Left forelimb (tissue), 1 donor: ENCODE measurements at places on chromosomes 13 and 19.

- no peak for DNase-seq
These were observed 188.3 kb downstream of the KLF12 start for GRCh38 chr13:73945871-73946270.

DNA sequence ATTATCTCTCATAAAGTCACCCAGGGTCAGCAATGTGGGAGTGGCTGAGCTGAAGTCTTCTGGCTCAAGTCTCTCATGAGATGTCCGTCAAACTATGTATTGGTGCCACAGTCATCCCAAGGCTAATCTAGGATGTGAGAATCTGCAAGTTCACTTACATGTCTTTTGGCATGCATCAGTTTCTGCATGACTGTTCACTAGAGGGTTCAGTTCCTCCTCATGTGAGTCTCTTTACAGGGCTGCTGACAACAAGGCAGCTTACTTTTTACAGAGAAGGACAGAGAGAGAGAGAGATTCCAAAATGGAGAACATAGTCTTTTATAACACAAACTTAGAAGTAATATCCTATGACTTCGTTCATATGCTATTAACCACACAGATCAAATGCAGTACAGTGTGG is 328.8 kb upstream of the SLITRK1 start:
- DNase-seq, result no peak

- no peak for DNase-seq
These were observed 78.4 kb downstream of the FAM216B start for GRCh38 chr13:42859760-42860159.

DNA sequence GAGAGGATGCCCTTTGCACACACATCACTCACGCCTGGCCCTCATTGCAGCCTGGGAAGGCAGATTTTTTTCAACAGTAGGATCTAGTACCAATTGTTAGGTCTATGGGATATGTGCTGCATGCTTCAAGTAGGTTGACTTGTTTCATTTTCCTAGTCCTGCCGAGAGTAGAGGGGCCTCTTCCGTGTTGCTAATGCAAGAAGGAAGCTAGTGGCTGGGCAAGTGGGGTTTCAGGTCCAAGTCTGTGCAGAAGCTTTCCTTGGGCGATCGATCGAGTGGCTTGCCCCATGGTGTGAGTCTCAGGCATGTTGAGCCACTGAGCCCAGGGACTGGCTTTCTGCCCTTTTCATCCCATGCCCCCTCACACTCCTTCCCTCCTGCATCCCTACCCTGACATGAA is 13.7 kb downstream of the ILF3 start:
- no peak for DNase-seq

GRCh38 chr19:574658-575526 is 2.5 kb downstream of the BSG start:
- no peak for DNase-seq

DNA sequence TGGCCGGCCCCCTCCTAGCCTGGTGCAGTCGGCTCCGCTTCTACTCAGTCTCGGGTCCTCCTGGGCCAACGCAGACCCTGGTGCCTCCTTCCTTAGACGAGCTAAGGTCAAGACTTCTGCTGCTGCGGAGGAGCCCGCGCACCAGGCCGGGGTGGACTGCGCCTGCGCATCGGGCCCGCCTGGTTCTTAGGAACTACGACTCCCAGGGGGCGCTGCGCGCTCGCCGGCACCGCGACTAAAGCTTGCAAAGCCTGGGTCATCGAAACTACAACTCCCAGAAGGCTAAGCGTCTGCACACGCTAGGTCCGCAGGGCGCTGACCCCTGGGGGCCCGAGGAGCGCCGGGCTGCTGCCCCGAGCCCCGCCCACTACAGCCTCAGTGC is at the start of gene ZNF835:
Gene ZNF835, minus strand, starts transcription at position 145 of the 382 bp plus-strand sequence. CDS start 6,559 bp downstream, outside the sequence.
- DNase-seq, result peak; percentile 93

DNA sequence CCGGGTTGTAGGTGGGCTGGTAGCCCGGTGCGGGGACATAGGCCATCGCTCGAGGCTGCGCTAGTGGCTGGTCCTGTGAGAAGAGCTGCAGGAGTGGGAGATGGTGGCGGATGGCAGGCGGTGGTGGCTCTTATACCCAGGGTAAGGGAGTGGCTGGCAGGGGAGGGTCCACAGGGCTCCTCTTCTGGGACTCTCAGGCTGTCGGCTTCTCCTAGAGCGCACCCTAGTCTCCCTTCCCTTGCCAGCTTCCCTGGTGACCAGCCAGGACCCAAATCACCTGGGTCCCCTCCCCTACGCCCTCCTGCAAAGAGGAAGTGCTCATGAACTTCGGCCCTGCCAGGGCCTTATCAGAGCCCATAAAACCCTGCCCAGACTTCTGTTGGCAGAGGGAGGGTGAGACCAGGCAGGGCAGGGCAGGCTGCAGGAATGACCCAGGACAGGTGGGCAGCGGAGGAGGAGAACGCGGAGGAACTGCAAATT is at the start of gene LGALS4:
Gene LGALS4, minus strand, starts transcription at position 105 of the 480 bp plus-strand sequence. Its CDS starts 59 bp downstream, at position 46.
- no peak for DNase-seq

- DNase-seq, result no peak
These were observed 431.2 kb downstream of the FOXO1 start for GRCh38 chr13:40235160-40235796.

GRCh38 chr13:66399873-66400272 is 830.3 kb downstream of the PCDH9 start:
- no peak for DNase-seq

- no peak for DNase-seq
These were observed 19.2 kb downstream of the CKM start for GRCh38 chr19:45303269-45304060.

GRCh38 chr19:47540748-47541147 is 25.9 kb upstream of the NAPA start:
- DNase-seq, result no peak

DNA sequence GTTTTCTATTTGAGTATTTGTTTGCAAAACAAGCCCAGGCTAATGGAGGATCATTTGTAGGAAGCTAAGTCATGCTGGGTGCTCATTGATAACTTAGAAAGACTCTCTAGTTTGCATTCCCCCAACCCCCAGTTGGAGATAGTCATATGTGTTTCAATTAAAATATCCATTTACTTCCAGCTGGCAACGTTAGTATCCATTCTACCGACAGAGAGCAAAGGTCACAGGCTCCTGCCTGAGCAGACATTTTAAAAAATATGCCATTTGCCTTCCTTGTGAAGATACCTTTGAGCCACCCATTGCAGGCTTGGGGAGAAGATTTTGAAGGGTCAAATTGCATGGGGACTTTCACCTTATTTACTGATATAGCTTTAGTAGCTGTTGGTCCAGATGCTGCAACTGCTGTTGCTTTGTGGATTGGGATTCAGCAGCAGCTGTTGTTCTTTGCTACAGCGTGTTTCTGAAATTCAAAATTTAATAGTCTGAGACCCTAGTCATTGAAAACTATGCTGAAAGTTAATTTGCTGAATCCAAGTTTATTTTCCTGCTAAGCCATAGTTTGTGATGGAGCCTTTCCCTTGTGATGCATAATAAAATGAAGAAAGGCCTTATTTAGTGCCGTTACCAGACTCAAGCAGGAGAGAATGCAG is 335.1 kb downstream of the GPC6 start:
- peak; percentile 58 for DNase-seq

- DNase-seq, result no peak
These were observed 16.3 kb downstream of the MYO9B start for GRCh38 chr19:17091758-17092333.

GRCh38 chr19:31317093-31317492 is 32.1 kb downstream of the TSHZ3 start:
- no peak for DNase-seq

- DNase-seq, result no peak
These were observed 32.6 kb upstream of the SLC46A3 start for GRCh38 chr13:28751175-28751960.

DNA sequence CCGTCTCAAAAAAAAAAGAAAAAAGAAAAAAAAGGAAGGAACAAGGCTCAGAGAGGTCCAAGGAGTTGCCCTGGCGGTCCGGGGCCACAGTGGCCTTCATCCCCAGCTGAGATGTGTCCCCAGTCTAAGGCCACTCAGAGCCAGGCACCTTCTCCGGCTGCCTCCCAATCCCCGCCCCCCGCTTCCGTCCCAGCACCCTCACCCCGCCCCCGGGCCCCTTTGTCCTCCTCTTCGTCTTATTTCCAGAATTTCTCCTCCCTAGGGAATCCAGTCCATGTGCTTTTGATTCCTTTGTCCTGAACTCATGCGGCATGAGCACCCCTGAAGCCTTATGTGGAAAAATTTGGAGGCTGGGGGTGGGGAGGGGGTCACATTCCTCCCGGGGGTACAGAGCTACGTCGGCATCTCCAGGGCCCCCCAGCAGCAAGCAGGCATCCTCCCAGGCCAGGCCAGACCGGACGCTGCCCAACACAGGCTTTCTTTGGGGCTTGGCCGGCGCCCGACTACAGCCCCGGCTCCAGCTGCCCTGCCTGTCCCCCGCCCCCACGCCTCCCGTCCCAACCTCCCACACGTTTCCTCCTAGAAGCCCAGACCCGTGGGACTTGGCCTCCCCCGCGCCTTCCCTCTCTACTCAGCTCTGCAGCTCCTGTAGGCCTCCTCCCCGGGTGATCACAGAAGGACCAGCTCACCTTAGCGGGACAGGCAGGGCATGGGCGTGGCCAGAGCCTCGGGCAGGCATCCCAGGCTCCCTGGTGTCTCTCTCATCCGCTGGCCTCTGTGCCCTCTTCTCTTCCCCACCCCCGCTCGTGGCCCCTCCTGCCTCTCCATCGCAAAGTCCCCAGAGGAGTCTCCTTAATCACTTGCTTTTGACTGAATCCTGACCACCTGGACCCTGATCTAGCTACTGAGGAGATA is 17.8 kb upstream of the ADGRE5 start:
- peak; percentile 75 for DNase-seq

GRCh38 chr13:51041126-51041525 is 69.9 kb downstream of the C13orf42 start:
- peak; percentile 2 for DNase-seq

DNA sequence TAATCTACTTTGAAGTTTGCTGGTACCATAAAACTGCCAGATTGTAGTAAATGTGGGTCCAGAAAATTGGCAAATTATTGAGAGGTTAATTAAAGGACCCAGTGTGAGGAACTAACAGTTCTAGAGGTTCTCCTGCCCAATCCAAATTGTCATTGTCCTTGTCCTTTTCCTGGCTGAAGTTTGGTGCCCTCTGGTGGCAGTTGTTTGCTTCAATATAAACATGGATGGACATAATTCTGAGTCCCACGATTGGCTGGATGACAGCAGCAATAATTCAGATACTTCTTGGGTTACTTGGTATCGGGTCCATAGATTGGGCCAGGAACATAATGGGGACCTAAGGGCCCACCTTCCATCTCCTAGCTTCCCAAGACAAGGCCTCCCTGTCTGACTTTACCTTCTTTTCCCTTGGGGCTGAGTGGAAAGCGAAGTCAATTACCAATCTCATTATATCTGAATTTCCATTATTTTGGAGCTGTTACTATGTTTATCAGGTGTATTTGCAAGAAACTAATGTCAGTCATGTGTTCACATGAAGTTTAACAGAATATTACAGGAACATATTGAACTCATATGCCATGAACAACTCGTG is 33.8 kb upstream of the GARRE1 start:
- no peak for DNase-seq

- DNase-seq, result no peak
These were observed 22.3 kb downstream of the KCTD4 start for GRCh38 chr13:45178349-45179162.

DNA sequence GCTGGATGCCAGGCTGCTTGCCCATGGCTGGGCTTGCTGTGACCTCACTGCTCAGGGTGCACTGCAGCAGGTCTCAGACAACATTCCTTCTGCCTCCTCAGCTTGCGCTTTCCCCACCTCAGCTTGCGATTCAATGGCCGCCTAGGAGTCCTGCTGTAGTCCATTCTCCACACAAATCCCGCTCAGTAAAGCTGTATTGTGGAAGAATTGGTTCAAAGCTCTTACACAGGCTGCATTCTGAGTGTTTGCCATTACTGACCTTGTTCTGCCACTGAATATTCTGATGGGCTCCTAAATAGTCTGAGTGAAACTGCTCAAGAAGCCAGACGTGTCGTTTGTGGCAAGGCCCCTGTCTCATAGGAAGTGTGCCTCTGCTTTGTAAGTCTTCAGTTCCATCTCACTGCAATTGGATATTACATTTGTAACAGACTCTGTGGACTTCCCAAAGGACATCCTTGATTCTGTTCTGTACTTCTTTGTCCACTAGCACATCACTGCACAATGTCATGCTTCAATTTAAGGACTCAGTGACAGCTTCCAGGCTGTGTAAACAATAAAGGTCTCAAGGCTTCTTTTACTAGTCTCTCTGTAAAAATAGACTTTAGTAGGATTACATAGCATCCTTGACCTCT is 49.8 kb downstream of the KATNAL1 start:
- DNase-seq, result no peak

DNA sequence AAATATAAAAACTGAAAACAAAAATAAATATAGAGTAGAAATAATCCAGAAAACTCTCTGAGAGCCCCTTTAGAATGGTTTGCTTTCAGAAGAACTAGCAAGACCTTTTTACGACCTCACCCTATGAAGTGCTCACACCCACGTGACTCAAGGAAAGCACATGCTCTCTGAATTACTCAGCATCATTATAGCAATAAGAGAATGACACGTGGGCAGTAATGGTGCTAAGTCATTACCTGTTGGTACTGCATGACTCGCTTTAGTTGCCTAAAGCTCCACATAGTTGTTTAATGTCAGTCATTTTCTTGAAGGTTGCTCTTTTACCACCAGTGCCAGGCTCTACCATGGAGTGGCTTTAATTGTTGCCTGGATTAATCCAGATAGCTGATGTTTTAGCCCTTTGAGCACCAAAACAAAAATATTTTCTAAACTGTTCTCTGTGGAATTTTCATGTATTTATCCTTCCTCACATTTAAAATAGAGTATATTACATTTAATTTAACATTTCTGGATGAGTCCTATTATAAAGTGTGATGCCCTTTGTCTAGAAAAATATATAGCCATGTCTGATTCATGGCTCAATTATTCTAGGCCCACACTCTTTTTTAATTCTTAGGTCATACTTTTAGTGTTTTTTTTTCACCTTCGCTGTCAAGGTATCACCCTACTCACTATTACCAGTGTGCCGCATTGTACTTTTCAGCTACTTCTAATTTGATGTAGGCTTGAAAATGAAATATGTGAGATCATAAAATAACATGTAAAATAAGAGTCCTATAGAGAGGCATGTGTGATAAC is 56.8 kb downstream of the THSD1 start:
- no peak for DNase-seq

DNA sequence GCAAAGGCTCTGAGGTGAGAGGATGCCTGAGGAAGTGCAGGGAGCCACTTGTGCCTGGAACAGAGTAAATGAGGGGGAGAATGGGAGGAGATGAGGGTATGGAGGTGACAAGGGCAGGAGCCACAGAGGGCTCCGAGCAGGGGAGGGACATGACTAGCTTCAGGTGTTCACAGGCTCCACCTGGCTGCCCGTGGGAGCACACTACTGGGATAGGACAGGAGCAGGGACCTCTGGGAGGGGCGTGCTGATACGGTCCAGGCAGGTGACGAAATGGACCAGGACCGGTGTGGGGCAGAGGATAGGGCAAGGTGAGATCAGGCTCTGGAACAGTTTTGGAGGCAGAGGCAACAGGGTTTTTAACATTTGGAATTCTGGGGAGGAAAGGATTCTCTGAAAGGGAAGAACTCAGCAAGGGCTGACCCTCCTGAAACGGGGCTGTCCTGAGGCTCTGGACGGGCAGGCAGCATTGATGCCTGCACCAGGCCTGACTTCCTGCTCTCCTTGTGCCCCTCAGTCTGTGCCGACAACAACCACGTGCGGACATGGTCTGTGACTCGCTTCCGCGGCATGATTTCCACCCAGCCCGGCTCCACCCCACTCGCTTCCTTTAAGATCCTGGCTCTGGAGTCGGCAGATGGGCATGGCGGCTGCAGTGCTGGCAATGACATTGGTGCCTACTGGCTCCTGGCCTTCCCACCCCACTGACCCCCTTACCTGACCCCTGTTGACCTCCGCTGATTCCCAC is 11.6 kb downstream of the SHKBP1 start:
- DNase-seq, result no peak
